ENCODE measurements at places on chromosomes 6 and 20.

- no peak for DNase-seq
Measured at GRCh38 chr6:25831532-25832306, at the start of gene SLC17A1. Gene SLC17A1 (minus strand): TSS chr6:25832052. CDS start chr6:25830557, 1,495 bp downstream.

- DNase-seq: no peak
Measured at GRCh38 chr6:150710236-150710635, 110.6 kb downstream of the PLEKHG1 start.

- no peak for DNase-seq
Measured at GRCh38 chr6:99512033-99512432, 3.2 kb downstream of the USP45 start.

DNA sequence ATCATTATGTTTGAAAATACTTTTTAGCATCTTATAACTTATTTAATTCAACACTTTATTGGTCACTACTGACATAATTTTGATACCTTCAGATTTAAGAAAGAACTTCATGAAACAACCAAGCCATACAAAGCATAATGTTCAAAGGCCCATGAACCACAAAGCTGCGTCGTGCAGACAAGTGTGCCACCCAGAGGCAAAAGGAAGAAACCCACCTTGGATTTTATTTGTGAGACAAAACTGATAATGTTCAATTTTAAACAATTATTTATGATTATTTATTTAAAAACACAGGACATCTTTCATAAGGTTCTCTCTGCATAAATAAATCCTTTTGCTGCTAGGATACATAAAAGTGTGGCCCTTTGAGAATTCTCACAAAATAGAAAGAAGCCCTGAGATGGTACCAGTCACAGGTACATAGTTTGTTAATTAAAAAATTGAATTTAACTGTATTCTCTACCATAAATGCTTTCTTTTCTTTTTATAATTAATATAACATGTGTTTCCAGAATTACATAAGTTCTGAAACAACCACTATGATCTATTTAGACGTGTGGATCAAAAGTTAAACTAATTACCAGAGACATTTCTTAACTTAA lies 143.7 kb downstream of the RALGAPA2 start:
- peak; percentile 43 for DNase-seq

DNA sequence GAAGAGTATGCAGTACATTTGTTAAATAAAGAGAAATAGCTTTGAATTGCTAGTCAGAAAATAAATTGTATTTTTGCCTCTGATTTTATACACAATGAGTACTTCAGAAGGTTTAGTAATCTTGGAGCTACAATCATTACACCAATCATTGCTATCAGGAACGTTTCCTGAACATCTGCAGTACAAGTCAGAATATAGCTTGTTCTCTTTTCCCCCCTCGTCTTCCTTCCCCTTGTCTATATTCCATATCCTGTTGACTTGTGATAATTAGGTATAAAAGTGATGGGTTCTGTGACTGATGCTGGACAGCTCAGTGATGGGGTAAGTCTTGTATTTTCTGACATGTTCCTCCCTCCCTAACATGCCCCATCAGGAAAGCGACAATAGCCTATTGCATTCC lies 94.0 kb downstream of the AHI1 start:
- no peak for DNase-seq

GRCh38 chr6:63352069-63352543 lies 32.3 kb upstream of the LGSN start:
- no peak for DNase-seq

GRCh38 chr6:157151989-157152388 lies 171.3 kb downstream of the TMEM242 start:
- DNase-seq: no peak

- DNase-seq: peak; percentile 64
Measured at GRCh38 chr6:26022132-26022472, 59.5 kb downstream of the TRIM38 start.

DNA sequence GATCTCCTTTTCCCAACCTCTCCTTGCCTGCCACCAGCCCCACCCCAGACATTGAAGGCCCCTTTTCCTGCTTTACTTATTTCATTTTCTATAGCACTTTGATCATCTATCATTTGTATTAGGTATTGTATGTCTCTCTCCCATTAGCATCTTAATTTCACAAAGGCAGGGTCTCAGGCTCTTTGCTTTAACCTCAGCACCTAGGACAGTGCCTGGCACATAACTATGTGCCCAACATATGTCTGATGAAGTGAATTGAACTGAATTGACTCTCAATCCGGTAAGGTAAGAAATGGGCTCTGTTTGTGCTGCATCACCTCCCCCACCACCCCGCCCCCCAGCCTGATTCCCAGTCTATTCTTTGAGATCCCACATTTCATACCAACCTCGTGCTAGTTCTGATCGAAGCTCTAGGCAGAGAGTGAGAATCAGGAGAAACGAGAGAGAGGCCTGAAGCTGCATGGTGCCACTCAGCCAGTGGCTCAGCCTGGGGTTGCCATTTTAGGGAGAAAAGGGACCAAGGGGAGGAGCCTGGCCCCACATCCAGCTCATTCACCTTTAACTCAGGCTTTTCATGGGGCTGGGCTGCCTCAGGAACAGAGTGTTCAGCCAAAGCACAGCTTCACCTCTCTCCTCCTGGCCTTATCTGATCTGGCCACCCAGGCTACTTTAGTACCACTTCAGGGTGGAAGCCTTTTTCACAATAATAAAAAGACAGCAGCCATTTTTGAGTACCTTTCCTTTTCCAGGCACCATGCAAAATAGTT lies at the start of gene SPINT3:
Gene SPINT3 (minus strand): TSS at position 476 of the 767 bp plus-strand sequence. CDS start 14 bp downstream, at position 462.
- no peak for DNase-seq

GRCh38 chr6:76264468-76264867 lies 192.0 kb upstream of the IMPG1 start:
- no peak for DNase-seq

- no peak for DNase-seq
Measured at GRCh38 chr6:12336121-12336971, 46.2 kb downstream of the EDN1 start.

DNA sequence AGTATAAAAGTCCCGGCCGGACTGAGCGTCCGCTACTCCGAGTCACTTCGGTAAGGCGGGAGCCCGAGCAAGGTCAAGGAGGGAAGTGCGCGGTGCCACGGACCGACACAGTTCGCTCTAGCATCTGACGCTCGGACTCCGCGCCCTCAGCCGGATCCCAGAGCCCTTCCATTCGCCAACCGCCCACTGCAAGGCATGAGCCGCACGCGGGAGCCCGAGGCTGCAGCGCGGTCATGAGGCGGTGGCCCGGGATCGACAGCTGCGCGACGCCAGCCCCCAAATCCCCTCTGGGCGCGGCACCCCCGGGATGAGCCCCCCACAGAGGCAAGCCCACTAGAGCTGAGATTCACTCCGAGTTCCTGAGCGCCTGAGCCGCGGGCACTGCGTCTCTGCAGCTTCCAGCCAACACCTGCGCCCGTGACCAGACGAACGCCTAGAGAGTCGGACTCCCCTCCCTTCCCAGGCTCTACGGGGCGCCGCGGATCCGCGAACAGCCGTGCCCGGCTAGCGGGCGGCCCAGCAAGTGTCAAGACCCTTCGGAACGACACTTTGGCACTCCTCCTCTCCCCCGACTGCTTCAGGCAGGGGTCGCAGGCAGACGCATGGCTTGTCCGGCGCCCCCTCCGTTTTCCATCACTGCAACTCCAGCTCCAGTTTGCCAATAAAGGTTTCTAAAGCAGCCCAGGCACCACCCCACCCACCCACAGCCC lies 725 bp upstream of the ISM1 start:
- peak; percentile 70 for DNase-seq

GRCh38 chr20:12673352-12673751 lies 335.4 kb upstream of the SPTLC3 start:
- DNase-seq: no peak

DNA sequence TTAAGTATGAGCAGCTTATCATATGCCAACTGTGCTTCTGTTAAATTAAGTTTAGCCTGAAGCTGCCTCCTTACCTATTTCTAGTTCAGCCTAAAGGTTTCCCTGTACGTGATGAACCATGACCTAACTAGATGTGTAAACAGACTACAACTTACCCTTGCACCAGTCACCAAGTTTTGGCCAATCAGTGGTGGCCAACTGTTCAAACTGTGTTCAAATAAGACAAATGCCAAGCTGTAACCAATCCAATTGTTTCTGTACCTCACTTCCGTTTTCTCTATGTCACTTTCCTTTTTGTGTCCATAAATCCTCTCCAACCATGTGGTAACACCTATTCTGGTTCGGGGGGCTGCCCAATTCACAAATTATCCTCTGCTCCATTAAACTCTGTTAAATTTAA lies 6.0 kb upstream of the SLC2A10 start:
- DNase-seq: no peak

- peak; percentile 72 for DNase-seq
Measured at GRCh38 chr20:54680872-54681619, 205.7 kb downstream of the DOK5 start.

GRCh38 chr6:47165918-47166317 lies 123.8 kb upstream of the ADGRF1 start:
- no peak for DNase-seq

DNA sequence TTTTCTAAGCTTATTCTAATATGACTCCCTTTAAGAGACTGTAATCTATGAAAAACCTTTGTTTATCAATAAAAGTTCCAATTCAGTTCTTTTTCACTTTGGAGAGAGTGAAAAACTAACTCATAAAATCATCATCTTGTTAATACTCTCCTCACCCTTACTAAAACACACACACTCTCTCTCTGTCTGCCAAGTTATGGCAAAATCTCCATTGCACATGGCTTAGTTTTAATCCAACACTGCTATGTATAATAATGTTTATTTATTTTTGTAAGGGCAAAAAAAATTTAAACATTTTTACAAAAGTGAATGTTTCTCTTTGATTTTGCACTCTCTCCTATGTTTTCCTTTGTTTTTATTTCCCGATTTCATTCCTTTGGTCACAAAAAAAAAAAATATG lies 253.2 kb downstream of the BMP7 start:
- no peak for DNase-seq

DNA sequence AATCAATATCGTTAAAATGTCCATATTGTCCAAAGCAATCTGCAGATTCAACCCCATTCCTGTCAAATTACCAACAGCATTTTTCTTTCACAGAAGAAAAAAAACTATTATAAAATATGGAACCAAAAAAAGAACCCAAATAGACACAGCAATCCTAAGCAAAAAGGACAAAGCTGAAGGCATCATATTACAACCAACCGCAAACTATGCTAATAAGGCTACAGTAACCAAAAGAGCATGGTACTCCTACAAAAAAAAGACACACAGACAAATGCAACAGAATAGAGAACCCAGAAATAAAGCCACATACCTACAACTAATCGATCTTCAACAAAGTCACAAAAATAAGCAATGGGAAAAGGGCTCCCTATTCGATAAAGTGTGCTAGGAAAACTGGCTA lies 49.2 kb downstream of the RNGTT start:
- DNase-seq: no peak

GRCh38 chr6:22132656-22133055 lies 164.2 kb downstream of the PRL start:
- no peak for DNase-seq

DNA sequence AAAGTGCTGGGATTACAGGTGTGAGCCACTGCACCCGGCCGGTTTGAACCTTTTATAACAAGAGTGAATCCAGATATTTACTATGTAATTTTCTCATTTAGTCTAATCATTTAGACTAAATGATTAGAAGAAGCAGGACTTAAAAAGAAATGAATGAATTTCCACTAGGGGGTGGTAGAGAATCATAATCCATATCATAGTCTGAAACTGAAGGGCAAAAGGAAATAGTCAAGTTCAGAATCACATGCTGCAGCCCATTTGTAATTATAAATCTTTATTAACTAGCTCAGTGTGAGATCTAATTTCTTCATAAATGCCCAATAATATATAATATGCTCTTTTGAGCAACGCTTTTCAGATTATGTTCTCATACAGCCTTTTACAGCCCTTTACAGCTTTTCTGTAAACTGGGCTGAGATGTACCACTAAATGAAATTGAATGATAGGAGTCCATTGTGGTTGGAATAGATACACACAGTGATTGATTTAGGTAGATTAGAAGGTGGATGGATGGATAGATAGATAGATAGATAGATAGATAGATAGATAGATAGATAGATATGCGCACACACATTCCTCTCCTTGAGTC lies 31.8 kb downstream of the PSMB9 start:
- peak; percentile 42 for DNase-seq

- DNase-seq: no peak
Measured at GRCh38 chr20:21507400-21508229, 6.2 kb downstream of the NKX2-2 start.

GRCh38 chr6:85576476-85576875 lies 17.2 kb downstream of the SNX14 start:
- no peak for DNase-seq

DNA sequence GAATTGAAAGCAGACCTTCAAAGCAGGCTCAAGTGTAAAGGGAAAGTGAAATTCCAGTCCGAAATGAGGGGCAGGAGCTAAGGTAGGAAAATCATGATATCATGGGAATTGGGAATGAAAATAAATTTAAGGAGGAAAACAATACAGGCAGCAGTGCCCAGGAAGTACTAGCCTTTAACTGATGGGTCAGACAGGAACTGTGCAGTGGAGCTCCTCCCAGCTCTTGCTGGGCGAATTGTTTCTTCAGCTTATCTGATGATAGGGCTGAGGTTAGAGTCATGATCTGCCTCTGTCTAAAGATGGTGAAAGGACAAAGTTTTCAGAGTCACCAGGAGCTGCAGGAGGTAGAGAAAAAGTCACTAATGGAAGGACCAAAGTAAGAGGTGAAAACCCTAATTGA lies 457.9 kb upstream of the PTCHD4 start:
- no peak for DNase-seq

DNA sequence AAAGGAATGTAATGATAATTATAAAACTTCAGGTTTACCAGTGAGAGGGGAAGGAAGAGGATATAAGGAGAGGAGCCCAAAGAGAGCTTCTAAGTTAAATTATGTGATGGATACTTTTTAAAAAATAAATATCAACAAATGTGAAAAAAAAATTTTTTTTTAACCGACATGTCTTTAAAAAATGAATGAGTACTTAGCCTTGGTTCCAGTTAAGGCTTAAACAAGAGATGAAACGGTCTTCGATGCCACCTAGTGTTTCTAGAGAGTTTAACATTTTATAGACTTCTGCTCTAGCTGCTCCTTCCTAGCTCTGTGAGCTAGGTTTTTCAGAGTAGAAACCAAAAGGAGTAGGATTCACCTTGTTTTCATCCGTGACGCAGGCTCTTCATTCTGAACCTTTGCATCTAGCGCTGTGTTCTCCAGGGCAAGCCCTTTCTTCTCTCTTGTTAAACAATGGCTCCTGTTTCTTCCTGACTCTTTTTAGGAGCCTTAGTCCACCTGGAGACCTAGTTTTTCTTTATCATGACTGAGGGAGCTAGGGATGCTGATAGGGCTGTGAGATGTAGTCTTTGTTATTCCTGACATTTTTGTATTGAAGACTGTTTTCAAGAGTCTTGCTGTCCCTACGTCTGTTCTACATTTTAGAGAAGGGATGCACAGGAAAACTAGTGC lies 42.4 kb upstream of the GNRH2 start:
- peak; percentile 60 for DNase-seq

- no peak for DNase-seq
Measured at GRCh38 chr20:57747861-57748481, 38.2 kb upstream of the PMEPA1 start.

- no peak for DNase-seq
Measured at GRCh38 chr20:3935295-3935955, 46.2 kb downstream of the PANK2 start.

DNA sequence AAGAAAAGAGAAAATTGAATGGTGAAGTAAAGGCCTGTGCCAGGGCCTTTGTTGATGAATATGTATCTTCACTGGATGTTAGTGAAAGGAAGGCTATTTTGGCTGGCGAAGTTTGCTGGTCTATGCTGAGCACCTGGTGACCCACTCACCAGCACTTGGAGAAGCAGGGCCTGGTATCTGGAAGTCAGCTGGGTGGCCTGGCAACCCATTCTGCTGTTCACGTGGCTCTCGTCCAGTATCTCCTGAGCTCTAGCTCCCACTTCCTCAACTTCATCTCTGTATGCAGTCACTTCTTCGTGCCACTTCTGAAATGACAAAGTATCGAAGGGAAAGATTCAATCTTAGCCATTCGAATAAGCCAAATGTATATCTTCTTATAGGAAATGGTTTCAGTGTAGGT lies 283.7 kb downstream of the SYNE1 start:
- no peak for DNase-seq
